ENCODE measurements at places on chromosomes 16 and 17. TPM values are rescaled to one million over a fixed set of nuclear protein-coding genes. Genes with fewer than 3 reads are reported as not detected.

The CCNF gene
- total RNA-seq = 13.7 TPM

The FZD2 gene
- 11.2 TPM for total RNA-seq

The PROCA1 gene
- 1.7 TPM for total RNA-seq

The GGT6 gene
- not detected for total RNA-seq

The IGFBP4 gene
- 302 TPM for total RNA-seq

The TEDC2 gene
- total RNA-seq = 13.6 TPM

The KRT20 gene
- 0.22 TPM for total RNA-seq

The SMPD3 gene
- total RNA-seq = 0.12 TPM

The TBC1D3G gene
- total RNA-seq = not detected

The HAS3 gene
- total RNA-seq = 0.25 TPM

The CYGB gene
- total RNA-seq = 9.5 TPM

The KRTAP1-5 gene
- total RNA-seq = 54.1 TPM

The TEN1 gene
- 16.5 TPM for total RNA-seq

The IRX3 gene
- 0.12 TPM for total RNA-seq

The EXOSC6 gene
- total RNA-seq = 73.4 TPM

The NPB gene
- 0.22 TPM for total RNA-seq

The PIK3R6 gene
- not detected for total RNA-seq

The SLC13A5 gene
- not detected for total RNA-seq

The IL4R gene
- total RNA-seq = 15.5 TPM

The MPP3 gene
- total RNA-seq = 16.2 TPM

The ALG1 gene
- 43.8 TPM for total RNA-seq

The TBX21 gene
- 0.12 TPM for total RNA-seq

The CCL4L2 gene
- total RNA-seq = not detected

The RHBDL3 gene
- total RNA-seq = under 0.01 TPM

The OTOP2 gene
- total RNA-seq = not detected

The CD19 gene
- total RNA-seq = not detected

The SPATA32 gene
- 0.12 TPM for total RNA-seq

The ITGB3 gene
- total RNA-seq = 27.8 TPM

The CACNG1 gene
- not detected for total RNA-seq

The HS3ST3A1 gene
- total RNA-seq = 47.7 TPM

The GPRC5C gene
- total RNA-seq = 9.1 TPM

The ZNF385C gene
- not detected for total RNA-seq

The CHST5 gene
- 0.11 TPM for total RNA-seq

The CCL8 gene
- total RNA-seq = not detected

The CCL17 gene
- total RNA-seq = not detected

The TUFM gene
- total RNA-seq = 126 TPM

The IRX5 gene
- not detected for total RNA-seq

The CNTNAP4 gene
- not detected for total RNA-seq

The CD300LB gene
- total RNA-seq = not detected

The CACNG3 gene
- not detected for total RNA-seq

The LGALS9C gene
- total RNA-seq = not detected

The FBXO39 gene
- total RNA-seq = 0.33 TPM

The RFWD3 gene
- 18.1 TPM for total RNA-seq

The TPSD1 gene
- not detected for total RNA-seq

The MVD gene
- 246 TPM for total RNA-seq

The CD7 gene
- total RNA-seq = not detected

The P2RX1 gene
- total RNA-seq = 0.25 TPM

The BANP gene
- total RNA-seq = 38.5 TPM

The TAF15 gene
- total RNA-seq = 66.9 TPM

The MYBBP1A gene
- total RNA-seq = 52.6 TPM

The KRTAP9-2 gene
- total RNA-seq = not detected

The TPSB2 gene
- total RNA-seq = not detected

The MT1F gene
- 0.22 TPM for total RNA-seq

Measured in uterine smooth muscle cell (primary cell).